ENCODE measurements at places on chromosomes 5 and 9. TPM values are rescaled to one million over a fixed set of nuclear protein-coding genes. Genes with fewer than 3 reads are reported as not detected.

GRCh38 chr9:91899219-91899563 lies 50.8 kb downstream of the ROR2 start:
- no peak for DNase-seq

DNA sequence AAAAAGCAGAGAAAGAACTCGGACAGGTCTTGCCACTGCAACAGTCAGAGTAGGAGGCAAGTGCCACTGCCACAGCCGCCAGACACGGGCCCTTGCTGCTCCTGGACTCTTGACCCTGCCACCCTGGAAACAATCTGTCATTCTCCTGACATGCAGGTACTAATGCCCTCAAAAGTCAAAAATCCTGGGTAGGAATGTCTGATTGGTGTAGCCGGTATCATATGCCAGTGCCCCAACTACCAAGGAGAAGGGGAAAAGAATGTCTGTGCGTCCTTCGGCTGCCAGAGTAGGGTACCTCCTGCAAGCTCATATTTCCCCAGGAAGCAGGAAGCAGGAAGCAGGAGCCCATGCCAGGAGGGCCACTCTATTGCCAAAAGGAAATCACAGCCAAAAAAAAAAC lies 30.5 kb upstream of the F2RL1 start:
- DNase-seq, result no peak

DNA sequence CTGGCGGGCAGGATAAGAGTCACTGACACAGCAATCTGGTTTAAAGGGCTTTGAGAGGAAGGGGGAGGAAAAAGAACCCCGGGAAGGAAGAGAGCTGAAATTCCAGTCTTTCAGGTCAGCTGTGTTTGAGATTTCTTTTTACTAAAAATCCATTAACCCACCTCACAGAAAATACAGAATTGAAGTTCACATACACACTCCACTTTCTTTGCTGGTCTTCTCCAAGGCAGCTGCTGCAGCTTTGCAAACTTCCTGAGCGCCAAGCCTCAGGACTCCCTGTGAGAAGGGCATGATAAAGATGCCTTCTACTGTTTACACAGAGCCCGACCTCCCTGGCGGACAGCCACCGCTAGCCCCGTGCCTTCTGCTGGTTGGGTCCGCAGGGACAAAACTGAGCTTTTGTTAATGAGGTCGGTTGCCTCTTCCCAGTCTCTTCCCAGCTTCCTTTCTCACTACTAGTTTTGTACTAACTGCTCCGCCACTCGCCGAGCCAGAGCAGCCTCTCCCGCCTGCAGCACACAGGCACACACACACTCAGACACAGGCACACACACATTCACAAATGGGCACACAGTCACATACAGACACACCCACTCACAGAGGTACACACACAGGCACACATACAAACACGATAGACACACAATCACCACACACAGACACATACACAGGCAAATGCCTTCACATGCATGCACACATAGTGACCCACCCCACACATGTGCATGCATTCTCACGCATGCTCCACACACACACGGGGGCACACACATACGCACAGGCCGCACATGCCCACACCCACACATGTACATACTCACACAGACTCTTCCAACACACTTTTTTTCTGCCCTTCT lies at the start of gene FREM1:
Gene FREM1, minus strand, starts transcription at position 468 of the 845 bp plus-strand sequence. CDS start 41,451 bp downstream, outside the sequence.
- DNase-seq, result no peak

DNA sequence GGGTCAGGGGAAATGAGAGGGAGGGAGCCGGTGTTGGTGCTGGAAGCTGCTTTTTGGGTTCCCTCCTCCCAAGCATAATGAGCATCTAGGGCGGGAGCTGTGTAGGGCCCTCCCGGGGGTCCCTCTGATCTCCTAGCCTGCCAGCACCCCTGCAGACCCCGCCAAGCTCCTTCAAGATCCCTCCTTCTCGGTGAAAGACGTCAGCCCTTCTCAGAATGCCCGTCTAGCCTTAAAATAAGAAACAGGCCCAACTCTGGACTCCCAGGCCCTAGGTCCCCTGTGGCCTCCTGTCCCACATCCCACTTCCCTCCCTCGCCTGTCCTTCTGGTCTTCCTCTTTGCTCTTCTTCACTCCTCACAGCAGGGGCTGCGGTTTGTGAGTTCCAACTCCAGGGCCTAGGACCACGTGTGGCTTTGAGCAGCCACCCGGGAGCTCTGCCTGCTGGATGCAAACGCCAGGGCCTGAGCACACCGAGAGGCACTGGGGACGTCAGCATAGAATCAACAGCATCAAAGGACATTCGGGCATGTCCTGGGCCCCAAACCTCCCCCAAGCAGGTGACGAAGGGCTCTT lies 8.8 kb upstream of the SCGB3A1 start:
- no peak for DNase-seq

DNA sequence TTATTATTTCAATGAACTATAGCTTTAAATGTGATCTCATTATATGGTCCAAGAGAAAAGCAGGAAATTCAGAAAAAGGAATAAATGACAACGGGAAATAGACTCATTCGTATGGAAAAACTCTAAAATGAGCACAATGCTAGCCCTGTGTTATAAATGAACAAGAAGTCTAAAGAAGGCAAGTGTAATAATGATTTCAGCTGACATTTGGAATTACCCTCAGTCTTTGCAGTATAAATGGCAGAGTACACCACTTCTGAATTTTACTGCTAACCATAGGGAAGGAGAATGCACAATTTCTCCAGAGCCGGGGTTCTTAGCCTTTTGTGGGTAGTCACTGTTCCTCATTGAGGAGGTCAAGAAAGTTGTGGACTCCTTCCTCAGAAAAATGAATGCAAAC lies 93.1 kb downstream of the ANKRD55 start:
- no peak for DNase-seq

- no peak for DNase-seq
Measured at GRCh38 chr5:158591301-158591863, 508.3 kb downstream of the EBF1 start.

- DNase-seq, result no peak
Measured at GRCh38 chr5:112693301-112693700, 44.4 kb upstream of the APC start.

DNA sequence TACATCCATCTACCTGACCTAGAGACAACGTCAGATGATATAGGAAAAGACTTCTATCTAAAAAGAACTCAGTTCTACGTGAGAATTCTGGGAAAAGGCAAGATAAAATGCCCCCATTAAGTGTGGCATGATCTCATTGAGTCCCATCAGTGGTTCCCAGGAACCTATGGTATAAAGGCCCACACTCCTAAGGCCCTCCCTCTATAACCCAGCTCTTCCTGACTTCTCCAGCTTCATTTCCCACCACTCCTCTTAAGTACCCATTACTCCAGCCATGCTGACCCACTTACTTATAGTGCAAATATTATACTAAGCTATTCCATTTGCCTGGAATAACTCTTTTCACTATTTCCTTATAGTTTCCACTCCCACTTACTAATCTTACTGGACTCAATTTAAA lies 95.4 kb upstream of the NR5A1 start:
- no peak for DNase-seq

DNA sequence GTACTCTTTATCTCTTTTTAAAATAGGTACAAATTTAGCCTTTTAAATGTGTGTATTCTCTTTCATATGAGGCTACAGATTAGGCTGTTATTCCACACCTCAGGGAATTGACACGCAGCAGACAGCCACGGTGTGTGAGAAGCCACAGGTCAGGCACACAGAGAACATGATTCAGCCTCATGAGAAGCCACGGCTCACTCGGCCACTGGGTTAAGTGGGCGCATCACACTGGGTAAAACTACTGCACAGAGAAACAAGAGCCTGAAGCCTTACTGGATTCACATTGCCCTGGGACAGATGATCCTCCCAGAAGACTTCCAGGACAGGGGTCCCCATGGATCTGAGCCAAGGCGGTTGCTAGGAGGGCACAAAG lies 28.2 kb downstream of the LPCAT1 start:
- no peak for DNase-seq

GRCh38 chr9:136204838-136205706 lies at the start of gene LHX3:
Gene LHX3 (minus strand): TSS chr9:136205128. CDS start chr9:136205012, 116 bp downstream.
- DNase-seq, result no peak

DNA sequence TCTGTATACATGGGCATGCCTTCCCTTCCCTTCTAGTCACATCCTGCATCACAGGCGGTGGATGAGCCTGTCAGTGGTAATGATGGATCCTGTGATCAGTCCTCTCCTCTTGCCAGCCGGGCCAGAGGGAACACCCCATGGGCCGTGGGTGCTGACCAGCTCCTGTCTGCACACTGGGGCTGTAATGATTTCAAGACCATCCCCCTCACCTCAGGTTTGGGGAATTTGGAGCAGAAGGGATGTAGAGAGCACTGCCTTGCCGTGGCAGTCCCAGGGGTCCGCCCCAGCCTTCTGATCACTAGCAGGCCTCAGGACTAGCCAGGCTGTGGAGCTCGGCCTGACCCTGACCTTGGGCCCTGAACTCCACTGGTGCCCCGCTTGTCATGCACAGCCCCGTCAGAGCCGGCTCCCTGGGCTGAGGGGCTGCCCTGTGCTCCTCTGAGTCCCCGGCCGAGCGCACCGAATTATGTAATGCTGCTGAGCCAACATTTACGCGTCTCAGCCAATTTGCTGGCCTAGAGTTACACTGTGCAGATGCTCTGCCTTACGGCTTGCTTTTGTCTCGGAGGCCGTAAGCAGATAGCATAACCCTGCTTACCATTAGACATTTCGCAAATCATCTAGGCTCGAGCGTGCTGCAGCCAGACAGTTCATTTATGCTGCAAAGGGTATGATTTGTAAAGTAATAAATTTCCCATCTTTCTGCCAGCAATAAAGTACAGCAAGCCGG lies 155.3 kb downstream of the MACROH2A1 start:
- no peak for DNase-seq

GRCh38 chr5:87015901-87016300 lies 251.8 kb upstream of the RASA1 start:
- DNase-seq, result no peak

- peak; percentile 20 for DNase-seq
Measured at GRCh38 chr5:107538331-107538730, 132.4 kb downstream of the EFNA5 start.

- no peak for DNase-seq
Measured at GRCh38 chr9:132054024-132054423, 25.6 kb downstream of the MED27 start.

GRCh38 chr9:124454296-124454695 lies 4.0 kb downstream of the ADGRD2 start:
- no peak for DNase-seq

- DNase-seq, result no peak
Measured at GRCh38 chr9:115193777-115194176, 75.8 kb upstream of the TNC start.

- DNase-seq, result peak; percentile 34
Measured at GRCh38 chr9:125183054-125183453, 6.5 kb downstream of the PPP6C start.

DNA sequence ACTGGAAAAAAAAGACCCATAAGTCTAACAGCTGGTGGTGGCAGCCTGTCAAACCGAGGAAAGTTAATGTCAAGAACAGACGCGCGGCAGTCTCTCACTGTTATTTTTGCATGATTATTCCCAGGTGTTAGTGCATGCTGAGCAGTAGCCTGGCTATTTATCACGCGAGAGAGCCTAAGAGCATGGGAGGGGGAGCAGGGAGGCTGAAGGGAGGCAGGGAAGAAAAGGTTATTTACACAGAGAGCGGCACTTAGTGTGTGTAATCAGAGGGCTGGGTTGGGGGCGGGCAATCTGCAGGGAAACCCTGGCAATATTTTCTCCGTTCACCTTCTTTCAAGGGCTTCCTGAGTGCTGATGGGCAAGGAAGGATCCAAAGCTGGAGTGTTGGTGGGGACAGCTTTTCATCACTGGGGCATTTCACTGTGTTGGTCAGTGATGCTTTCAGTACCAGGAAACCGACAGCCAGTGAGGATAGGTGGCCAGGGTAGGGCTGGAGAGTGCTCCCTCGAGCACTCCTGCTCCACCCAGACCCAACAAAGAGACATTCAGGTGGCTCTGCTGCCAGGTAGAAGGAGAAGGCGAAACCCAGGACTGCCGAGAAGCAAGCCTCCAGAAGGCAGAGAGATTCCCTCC lies 39.6 kb downstream of the ZNF608 start:
- peak; percentile 58 for DNase-seq

GRCh38 chr5:7518947-7519560 lies 123.1 kb downstream of the ADCY2 start:
- no peak for DNase-seq

GRCh38 chr9:102124465-102124864 lies 386.0 kb upstream of the GRIN3A start:
- DNase-seq, result no peak

DNA sequence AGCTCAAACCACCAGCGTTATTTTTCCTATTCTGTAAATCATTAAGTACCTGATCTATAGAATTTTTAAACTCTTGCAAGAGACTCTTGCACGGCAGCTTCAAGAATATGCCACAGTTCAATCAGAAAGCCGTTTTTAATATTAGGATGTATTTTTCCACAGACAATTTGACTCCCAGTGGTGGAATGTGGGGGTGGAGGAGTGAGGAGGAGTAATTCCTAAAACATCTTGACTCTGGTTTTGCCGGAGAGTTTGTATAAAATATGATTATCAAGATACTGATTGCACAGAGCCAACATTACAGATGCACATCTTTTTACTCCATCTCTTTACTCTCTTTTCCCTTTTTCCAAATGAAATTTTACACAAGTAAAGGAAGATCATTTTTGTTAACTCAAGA lies 288.3 kb downstream of the ENC1 start:
- peak; percentile 41 for DNase-seq

GRCh38 chr9:126614455-126615244 lies 922 bp downstream of the LMX1B start:
- DNase-seq, result no peak

GRCh38 chr9:136543830-136544547 lies 1.9 kb downstream of the NOTCH1 start:
- no peak for DNase-seq

- no peak for DNase-seq
Measured at GRCh38 chr5:94791829-94792228, 173.4 kb downstream of the SLF1 start.

- DNase-seq, result peak; percentile 77
Measured at GRCh38 chr5:96597438-96598020, 64.6 kb upstream of the CAST start.

- no peak for DNase-seq
Measured at GRCh38 chr9:123116036-123116435, 82.6 kb downstream of the GPR21 start.

DNA sequence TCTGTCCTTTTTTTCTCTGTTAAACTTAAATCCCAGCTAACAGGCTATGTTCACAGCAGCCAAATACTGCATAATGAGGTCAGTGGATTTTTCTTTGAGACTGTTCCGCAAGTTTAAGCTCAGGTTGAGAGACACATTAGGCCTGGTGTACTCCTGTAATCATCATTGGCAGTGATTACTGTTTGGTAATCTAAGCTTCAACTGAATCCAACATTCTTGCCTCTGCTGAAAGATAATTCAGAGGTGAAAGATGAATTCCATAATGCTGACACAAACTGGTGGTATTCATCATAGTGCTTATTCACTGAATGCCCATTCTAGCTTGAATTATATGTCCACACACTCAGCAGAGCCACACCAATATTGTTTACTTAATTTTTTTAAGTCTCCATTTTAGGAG lies 108.5 kb downstream of the NFIB start:
- peak; percentile 82 for DNase-seq

GRCh38 chr9:134636149-134636507 lies 5.5 kb upstream of the COL5A1 start:
- no peak for DNase-seq

Gene PTGR1
- 72.7 TPM for polyA plus RNA-seq

Gene PIP5KL1
- 2.7 TPM for polyA plus RNA-seq

Gene SGCD
- 5.8 TPM for polyA plus RNA-seq

Gene NR4A3
- polyA plus RNA-seq, result 0.37 TPM

Gene EMB
- polyA plus RNA-seq, result 1.2 TPM

Gene PRRT1B
- not detected for polyA plus RNA-seq

Gene CNTFR
- polyA plus RNA-seq, result not detected

Gene RLN2
- polyA plus RNA-seq, result not detected

Gene OLFML2A
- 4.7 TPM for polyA plus RNA-seq

Gene SUSD3
- polyA plus RNA-seq, result 1.5 TPM

Gene IL4
- not detected for polyA plus RNA-seq
